ENCODE measurements at places on chromosomes 7 and 10.

GRCh38 chr10:75100764-75101291 lies 10.6 kb upstream of the SAMD8 start:
- H3K4me3 ChIP-seq, result no peak overlapping the region
- DNase-seq, result no peak
- H3K4me1 ChIP-seq, result no peaks in the 10 kb centered on the region
- no peaks in the 10 kb centered on the region for H3K36me3 ChIP-seq

DNA sequence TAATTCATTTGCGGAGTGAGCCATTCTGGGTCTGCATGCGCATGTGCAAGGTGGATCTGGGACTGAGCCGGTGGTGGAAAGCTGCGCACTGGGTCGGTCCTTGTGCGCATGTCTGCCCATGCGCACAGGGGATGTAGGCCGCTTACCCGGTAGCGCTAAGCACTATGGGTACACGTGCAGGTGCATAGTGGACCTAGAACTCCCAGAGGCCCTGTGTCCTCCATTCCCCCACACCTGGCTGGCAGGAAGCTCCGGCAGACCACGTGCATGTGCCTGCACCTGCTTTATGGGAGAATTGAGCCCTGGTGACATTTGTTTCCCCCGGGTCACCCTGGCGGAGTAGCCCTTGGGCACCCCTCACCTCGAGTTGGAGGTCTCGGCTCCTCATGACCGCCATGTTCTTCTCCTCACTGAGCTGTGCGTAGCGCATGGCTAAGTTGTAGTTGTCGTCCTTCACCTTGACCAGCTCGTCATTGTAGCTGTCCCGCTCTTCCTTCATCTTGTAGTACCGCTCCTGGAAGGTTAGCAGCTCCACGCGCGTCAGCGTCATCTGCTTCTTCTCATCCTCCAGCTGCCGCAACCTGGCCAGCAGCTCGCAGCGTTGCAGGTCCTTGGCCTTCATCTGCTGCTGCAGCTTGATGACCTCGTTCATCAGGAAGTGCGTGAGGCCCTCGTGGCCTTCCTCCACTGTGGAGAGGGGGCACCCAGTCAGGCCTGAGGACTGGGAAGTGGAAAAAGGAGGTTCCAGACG lies 99.6 kb downstream of the CARD11 start:
- H3K36me3 ChIP-seq, result peaks cover 85% of the 10 kb centered on the region
- no peaks in the 10 kb centered on the region for H3K4me1 ChIP-seq
- no peak for DNase-seq
- no peaks in the 10 kb centered on the region for H3K27me3 ChIP-seq

- DNase-seq, result no peak
- H3K4me1 ChIP-seq, result no peaks in the 10 kb centered on the region
- no peaks in the 10 kb centered on the region for H3K36me3 ChIP-seq
- no peak overlapping the region for H3K27ac ChIP-seq
- H3K4me3 ChIP-seq, result no peak overlapping the region
Observed at GRCh38 chr7:80204454-80204853, 69.8 kb downstream of the GNAI1 start.

DNA sequence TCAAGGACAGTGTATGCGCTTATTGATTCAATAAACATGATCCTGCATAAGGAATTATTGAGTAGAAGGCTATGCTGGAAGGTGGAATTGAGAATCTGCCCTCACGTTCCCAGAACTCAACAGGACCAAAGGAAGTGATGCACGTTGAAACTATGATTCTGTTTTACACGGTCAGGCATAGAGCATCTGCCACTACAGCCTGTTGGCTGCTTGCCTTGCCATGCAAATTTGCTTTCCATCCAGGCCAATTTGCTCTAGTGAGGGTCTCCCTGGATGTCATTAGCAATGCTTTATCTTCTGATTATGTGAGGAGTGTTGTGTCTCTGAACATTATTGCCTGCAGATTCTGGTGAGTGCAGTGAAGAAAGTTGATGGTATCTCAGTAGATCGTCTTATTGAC lies 132.9 kb downstream of the ADRA2A start:
- H3K4me3 ChIP-seq, result no peak overlapping the region
- no peaks in the 10 kb centered on the region for H3K27me3 ChIP-seq
- no peaks in the 10 kb centered on the region for H3K36me3 ChIP-seq
- H3K27ac ChIP-seq, result no peak overlapping the region
- no peaks in the 10 kb centered on the region for H3K4me1 ChIP-seq

GRCh38 chr10:106992055-106992454 lies 172.5 kb downstream of the SORCS1 start:
- H3K27me3 ChIP-seq, result no peaks in the 10 kb centered on the region
- H3K27ac ChIP-seq, result no peak overlapping the region
- DNase-seq, result no peak

- H3K4me3 ChIP-seq, result no peak overlapping the region
- H3K27me3 ChIP-seq, result peaks cover 51% of the 10 kb centered on the region
- H3K4me1 ChIP-seq, result peaks cover 3% of the 10 kb centered on the region
- H3K36me3 ChIP-seq, result no peaks in the 10 kb centered on the region
- no peak overlapping the region for H3K27ac ChIP-seq
- DNase-seq, result no peak
Observed at GRCh38 chr7:114087653-114088469, 169.1 kb upstream of the PPP1R3A start.

GRCh38 chr10:3056280-3057037 lies 10.9 kb upstream of the PFKP start:
- peaks cover 12% of the 10 kb centered on the region for H3K4me1 ChIP-seq
- peaks cover 5% of the 10 kb centered on the region for H3K27me3 ChIP-seq
- no peak overlapping the region for H3K27ac ChIP-seq
- no peak overlapping the region for H3K4me3 ChIP-seq
- DNase-seq, result no peak

GRCh38 chr10:8193546-8193945 lies 139.1 kb downstream of the GATA3 start:
- no peak overlapping the region for H3K27ac ChIP-seq
- no peaks in the 10 kb centered on the region for H3K36me3 ChIP-seq
- H3K27me3 ChIP-seq, result no peaks in the 10 kb centered on the region
- no peak for DNase-seq
- H3K4me1 ChIP-seq, result no peaks in the 10 kb centered on the region
